ENCODE measurements at places on chromosomes 7 and 10.
A peak's percentile ranks its signal among the peaks of the same experiment; 100 is the strongest.

DNA sequence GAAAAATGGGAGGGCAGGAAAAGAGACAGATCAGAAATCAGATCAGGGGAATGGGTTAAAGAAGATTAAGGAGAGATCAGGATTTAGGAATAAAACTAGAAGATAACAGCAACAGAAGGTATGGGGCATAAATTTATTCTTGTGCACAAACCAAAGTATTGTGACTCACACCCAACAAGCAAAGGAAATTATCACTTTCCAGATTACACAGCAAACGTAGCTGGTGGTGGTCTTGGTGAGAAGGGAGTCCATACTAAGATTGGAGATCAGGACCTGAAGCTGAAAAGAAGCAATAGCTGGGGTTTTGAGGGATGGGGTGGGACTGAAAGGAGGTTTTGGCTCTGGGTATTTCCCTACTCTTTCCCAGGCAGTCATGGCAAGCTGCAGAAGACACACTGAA, 3.5 kb upstream of the MYOZ1 start:
- no peak for DNase-seq

GRCh38 chr10:91974960-91975359, 51.4 kb downstream of the BTAF1 start:
- no peak for DNase-seq

DNA sequence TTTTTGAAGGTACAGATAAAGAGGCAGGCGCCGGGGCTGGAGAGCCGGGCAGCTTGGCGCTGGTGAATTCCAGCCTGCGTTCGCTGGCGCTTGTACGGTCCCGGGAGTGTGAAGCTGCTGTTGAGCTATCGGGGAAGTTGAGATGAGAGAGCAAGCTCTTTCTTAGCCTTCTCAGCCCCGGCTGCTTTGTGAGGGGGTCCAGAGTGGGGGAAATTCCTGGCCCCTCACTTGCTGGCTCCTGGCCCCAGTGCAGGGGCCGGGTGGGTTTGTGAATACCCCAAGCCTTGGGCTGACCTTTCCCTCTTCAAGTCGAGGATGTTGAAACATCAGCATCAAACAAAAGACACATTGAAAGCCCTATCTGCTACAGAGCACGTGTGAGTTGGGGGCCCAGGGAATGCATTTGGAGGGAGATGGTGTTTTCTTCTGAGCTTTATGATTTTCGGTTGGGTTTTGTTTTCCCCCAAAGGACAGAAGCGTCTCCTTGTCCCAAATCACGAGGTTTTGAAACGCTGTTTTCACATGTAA, 2.7 kb downstream of the ZMIZ1 start:
- DNase-seq, result no peak

DNA sequence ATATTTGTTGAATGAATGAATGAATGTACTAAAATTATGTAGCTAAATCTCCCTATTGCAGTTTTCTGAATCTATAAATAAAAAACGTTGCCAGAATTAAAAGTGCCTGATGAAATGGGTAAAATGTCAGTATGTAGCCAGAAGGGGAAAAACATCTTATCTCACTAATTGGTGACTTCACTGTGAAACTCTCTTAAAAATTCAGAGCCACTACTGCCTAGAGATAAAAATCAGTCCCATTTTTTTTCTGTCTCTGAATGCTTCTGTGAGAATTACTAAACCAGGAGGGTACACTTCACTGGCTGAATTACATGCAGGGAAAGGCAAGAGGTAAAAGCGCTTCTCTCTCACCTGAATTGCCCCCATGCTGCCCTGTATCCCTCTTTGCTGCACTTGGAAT, 69.6 kb upstream of the HPS1 start:
- no peak for DNase-seq

- no peak for DNase-seq
Measured at GRCh38 chr10:94571528-94571927, 25.9 kb downstream of the HELLS start.

DNA sequence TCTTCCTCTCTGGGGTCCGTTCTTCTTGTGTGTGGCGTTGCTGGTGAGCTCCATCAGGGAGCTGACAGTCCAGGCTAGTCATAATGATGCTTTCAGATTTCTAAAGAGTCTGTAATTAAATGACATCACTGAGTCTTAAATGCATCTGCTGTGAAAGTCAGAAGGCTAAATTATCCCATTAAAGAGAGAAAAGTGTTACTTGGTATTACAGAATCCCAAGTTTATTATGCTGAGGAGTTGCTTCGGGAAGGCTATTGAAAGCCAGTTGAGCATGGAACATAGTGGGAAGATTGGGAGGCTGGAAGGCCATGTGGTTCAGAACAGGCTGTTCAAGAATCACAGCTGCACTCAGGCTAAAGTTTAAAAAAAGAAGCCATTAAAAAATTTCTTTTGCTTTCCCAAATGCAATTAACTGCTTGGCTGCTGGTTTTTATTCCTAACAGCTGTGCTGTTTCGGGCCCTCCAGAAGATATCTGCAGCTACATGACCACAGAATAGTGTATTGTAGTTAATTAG, 342.6 kb upstream of the LRGUK start:
- no peak for DNase-seq

DNA sequence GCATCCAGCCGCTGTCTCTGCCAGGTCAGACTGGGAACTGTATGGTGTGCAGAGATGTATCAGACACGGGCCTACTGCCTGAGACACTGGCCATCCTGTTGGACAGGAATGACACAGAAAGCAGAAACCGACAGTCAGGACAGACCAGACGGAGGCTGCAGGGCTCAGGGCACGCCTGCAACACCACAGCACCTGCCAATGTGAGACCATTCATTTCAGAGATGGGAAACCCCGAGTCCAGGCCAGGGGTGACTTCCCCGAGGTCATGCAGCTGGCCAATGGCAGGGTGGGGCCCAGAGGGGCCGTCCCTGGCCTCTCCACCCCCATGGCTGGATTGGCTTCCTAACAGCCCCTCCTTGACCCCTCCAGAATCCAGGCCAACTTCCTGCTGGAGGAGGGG, 34.7 kb downstream of the GRID1 start:
- DNase-seq, result no peak

DNA sequence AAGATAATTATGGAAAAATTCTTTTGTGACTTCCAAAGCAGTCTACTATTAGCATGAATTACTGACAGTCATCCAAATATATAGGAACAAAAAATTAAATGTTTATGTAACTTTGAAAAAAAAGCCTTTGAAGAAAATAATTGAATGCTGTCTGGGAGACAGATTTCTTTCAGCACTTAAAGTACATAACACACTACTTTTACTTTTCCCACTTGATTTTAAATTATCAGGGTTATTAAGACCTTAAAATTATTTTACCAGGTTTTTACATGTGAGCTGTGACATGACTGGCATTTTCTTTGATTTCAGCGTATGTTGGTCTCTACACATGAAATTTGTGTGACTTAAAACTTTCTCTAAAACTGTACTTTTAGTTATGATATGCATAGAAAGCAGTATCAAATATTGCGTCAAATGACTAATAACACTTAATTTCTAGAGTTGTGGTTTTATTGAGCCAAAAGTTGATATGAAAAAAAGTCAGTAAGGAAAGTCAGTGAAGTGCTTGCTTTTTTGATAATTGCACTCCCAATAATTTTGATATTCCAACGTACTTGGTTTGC, 3.1 kb downstream of the PTEN start:
- DNase-seq, result no peak

- no peak for DNase-seq
Measured at GRCh38 chr7:100122067-100122466, 2.6 kb downstream of the CNPY4 start.

DNA sequence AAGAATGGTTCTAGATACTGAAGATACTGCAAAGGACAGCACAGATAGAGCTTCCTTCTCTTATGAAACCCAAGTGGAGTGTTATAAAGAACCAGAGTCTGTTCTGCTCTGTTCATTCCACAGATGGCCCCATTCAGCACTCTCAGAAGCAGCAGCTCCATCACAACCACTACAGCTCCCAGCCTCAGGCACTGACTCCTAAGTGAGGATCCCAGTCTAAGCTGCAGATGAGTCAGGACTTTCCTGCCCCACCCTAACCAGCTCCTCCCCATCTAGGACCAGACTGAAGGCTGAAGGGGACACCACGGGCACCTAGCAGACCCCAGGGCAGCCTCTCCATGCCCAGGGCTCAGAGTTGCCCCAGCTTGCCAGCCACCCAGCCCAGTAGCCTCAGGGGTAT, 379.8 kb downstream of the GRID1 start:
- DNase-seq, result no peak

- DNase-seq, result no peak
Measured at GRCh38 chr10:112687647-112688046, 240.6 kb downstream of the VTI1A start.

DNA sequence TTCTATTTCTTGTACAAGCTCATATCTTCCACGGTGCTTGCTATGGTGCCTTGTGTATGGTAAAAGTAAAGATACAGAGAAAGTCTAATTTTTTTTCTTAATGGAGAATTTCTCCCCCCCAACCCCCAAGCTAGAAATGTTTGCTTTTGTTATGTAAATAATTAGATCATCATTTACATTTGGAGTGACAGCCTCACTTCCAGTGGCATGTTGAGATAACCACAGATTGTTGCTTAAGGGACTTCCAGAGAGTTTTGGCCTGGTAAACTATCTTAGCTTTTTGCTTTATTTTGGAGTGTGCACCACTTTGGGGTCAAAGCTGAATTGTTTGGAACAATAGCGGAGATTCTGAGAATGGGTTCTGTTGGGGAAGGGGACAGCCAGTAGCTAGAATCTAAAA, 129.7 kb downstream of the ZNF365 start:
- no peak for DNase-seq

DNA sequence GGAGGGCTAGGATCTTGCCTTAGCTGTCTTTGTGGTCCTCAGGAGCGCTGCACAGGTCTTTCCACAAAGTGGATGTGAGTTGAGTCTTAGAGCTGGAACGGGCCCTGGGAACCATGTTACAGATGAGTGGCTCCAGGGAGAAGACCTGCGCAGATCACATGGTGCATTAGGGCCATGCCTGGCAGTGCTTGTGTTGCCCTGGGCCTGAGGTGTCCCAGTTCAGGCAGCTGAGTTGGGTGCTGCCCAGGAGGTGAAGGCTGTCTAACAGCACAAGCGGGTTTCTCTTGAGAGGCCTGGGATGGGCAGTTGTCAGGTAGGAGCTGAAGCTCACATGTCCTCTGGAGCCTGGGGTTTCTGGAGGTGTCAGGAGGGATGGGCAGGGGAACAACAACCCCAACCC, 33.7 kb upstream of the ANKRD2 start:
- no peak for DNase-seq

DNA sequence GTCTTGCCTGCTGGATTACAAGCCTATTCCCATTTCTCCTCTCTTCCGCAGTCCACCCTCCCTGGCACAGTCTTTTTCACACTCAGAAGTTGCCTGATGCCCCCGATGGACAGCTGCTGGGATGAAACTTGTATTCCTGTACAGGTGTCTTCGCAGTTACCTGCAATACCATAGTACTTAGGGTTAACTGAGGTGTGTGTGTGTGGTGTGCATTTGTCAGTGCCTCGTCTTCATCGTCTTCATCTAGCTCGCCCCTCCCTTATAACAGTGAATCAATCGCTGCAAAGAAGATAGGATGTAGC, 11.0 kb downstream of the NXPH1 start:
- DNase-seq, result no peak

- DNase-seq, result no peak
Measured at GRCh38 chr10:29667191-29667590, 32.4 kb upstream of the SVIL start.

DNA sequence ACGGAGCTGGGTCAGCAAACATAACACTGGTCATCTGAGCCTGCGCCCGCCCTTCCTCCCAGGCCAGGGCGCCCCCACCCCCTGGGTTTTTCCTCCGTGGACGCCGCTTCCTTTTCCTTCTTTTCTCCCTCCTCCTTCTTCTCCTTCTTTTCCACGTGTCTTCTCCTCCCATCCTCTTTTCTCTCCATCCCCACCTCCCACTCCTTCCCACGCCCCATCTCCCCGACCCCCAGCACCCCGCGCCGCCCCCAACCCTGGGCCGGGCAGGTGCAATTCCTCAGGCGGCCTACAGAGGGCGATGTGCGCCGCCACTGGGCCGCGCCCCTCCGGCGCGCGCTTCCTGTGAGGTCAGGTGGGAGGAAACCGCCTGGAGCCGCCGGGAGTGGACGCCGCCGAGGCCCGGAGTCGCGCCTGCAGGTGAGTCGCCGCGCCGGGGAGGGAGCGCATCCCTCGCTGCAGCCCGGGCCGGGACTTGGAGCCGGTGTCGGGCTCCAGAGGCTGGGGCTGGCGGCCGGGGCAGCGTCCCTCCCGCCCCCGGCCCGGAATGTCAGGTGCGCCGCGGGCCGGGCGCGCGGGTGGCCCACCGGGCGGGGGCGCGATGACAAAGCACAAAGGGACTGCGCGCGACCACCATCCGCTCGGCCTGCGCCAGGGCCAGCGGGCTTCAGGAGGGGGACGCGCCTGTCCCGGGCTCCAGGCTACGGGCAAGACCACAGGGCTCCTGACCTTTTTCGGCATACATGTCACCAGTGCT, at the start of gene FAM241B:
TSS of gene FAM241B (plus strand) at position 351 of the 754 bp plus-strand sequence. CDS start 1,497 bp downstream, outside the sequence.
- peak; percentile 86 for DNase-seq

GRCh38 chr10:133400624-133401424, 6.9 kb downstream of the MTG1 start:
- DNase-seq, result peak; percentile 64

GRCh38 chr10:13890233-13891127, 303.7 kb downstream of the PRPF18 start:
- no peak for DNase-seq

DNA sequence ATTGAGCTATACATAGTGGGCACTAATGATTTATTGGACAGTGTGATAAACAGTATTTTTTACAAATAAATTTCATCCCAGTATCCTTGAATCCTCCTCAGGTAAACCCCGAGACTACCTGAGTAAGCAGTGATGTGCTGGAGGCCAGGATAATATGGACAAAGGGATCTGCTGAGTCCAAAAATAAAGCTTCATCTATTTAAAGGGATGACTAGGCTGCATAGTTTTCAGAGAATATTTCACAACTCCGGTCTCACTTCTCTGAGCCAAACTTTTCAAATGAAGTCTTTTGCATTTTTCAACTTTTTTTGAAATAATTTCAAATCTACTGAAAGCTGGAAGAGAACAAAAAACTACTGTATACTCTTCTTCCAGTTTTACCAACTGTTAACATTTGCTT, 2.5 kb downstream of the ACTR3B start:
- DNase-seq, result no peak

DNA sequence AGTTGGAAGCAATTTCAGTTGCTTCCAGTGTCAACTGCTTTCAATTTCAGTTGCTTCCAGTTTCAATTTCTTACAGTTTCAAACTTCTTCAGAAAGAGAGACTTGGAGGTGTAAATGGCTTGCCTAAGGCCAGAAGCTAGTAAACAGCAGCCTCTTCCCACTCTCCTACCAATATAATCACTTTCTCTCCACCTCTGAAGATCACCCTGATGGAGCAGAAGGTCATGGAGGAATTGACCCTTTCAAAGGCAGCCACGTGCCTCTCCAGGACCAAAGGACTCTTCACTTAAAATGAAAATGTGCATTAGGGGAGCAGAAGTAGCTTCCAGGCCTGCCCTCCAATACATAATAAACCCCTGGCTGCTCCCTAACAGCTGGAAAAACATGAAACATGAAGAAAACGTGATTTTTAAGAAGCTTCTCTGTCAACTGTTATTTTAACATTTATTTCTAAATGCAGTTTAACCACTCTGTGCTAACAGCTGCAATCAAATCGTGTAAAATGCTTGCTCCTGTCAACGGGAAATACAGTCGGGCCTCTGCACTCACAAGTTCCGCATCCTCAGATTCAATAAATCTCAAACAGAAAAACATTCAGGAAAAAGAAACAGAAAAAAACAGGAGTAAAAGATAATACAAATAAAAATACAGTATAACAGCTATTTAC, 1020.6 kb downstream of the XPNPEP1 start:
- DNase-seq, result peak; percentile 13

GRCh38 chr7:138745189-138745588, 44.0 kb upstream of the SVOPL start:
- no peak for DNase-seq
